ENCODE measurements at places on chromosomes 6 and 20.

DNA sequence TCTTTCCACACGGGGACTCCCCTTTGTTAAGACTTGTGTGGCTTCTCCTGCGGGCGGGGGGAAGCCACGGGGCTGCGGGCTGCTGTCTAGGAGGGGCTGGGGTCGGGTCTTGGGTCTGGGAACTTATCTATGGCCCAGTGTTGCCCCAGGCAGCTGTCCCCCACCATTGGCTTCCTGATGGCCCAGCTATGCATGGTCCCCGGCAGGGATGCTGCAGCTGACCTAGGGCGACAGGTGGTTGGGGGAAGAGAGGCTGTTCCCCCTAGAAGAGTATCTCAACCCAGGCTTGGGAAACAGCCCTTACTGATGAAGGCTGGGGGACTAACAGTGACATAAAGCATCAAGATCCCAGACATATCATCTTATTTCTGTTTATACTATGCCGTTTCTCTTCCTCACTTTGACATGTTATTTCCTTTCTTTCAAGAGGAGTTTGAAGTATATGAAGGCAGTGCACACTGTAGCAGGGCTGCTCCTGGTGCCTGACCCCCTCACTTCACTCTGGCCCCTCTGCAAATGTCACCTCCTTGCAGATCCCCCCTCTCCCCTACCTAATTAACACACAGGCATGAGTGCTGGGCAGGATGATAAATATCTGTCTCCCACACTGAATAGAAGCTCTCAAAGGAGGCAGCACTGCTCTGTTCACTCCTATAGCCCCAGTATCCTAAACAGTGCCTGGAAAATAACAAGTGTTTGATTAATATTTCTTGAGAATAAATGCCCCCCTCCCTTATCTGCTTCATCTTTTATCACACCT is 87.0 kb downstream of the HIVEP2 start:
- DNase-seq, result no peak

GRCh38 chr6:14966906-14967711 is 278.8 kb upstream of the JARID2 start:
- no peak for DNase-seq

DNA sequence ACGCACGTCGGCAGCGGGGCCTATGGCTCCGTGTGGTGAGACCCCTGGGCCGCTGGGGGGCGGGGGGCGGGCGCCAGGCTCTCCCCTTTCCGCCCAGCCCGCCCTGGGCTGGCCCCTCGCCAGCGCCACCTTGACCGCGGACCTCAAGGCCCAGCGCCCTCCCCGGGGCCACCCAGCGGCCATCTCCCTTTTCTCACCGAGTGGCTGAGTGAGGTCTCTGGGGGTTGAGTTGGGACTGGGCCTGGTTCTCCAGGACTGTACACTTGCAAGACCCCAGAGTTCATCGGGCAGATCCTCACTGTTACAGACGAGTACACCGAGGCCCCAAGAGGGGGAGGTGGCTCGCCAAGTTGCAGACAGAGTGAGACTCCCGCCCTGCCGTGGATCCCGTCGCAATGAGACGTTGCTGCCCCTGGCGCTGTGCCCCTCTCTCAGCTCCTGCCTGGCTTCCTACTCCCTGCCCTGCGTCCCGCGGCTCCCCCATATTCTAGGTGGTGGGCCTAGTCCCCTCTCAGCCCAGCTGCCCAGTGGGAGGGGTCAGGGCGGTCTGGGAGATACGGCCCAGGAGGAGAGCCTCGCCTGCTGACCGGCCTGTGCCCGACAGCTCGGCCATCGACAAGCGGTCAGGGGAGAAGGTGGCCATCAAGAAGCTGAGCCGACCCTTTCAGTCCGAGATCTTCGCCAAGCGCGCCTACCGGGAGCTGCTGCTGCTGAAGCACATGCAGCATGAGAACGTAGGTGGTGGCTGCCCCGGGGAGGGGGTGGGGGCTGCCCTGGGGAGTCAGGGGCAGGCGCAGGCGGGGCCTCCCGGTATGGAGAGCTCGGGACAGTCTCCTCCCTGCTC is 576 bp downstream of the MAPK13 start:
- peak; percentile 78 for DNase-seq

GRCh38 chr6:38234141-38234540 is 405.6 kb downstream of the BTBD9 start:
- no peak for DNase-seq

GRCh38 chr6:13490402-13490801 is 3.0 kb upstream of the GFOD1 start:
- DNase-seq, result no peak

DNA sequence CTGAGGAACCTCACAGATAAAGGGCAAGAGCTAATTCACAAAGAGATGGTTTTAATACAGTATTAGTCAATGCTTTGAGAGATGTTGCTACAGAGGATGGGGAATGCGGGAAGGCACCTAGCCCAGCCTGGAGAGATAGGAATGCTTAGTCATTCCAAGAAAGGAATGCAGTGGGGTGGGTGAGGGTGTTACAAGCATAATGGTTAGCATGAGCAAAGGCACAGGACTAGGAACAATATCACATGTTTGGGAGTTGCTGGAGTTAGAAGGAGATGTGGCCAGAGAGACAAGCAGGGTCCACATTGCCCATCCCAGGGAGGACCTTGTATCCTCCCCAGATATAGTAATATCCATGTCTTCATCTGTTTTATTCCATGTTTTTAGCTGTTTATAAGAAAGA is 107.0 kb upstream of the OGFRL1 start:
- no peak for DNase-seq

GRCh38 chr6:5850848-5851255 is 155.9 kb downstream of the NRN1 start:
- DNase-seq, result no peak

DNA sequence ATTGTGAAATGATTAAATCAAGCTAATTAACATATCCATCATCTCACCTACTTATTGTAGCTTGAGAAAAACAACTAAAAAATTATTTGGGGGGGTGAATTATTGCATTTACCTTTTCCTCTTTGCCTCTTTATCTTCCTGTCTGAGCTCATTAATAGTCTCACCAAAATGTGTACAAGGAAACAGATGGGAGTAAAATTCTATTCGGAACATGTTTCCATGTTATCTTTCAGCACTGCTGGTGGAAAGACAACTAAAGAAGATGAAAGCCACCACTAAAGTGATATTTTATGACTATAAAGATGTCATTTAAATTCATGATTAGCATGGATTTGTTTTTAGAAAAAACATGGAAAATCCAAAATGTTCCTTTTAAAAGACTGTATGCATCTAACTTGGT is 102.6 kb downstream of the SYNE1 start:
- DNase-seq, result no peak

DNA sequence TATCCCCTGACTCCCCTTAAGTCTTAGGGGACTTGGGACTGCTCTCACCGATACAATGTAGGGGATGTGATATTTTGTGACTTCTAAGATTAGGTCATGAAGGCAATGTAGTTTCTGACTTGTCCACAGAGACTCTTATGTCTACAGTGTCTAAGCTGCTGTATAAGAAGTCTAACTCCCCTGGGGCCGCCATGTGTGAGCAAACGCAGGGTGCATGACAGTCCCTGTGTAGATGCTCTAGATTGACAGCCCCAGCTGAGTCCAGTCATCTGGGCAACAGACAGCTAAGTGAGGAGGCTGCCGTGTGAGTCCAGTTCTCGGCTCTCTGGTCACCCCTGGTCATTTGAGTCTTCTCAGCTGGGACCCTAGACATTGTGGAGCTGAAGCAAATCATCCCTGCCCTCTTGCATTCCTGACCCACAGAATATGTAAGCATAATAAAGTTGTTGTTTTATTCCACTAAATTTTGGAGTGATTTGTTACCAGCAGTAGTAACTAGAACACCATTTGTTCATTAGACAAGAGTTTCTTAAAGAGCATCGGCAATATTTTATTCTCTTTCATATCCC is 743.3 kb upstream of the CHD6 start:
- DNase-seq, result no peak
